NCI-H748 treated with DMSO at 0.1 percent for 48 hours (cell line): ENCODE measurements at places on chromosomes 11 and 22.

- DNase-seq, result no peak
These were observed 12.5 kb upstream of the NELL1 start for GRCh38 chr11:20656901-20657300.

GRCh38 chr11:106828976-106829375, 189.3 kb downstream of the GUCY1A2 start:
- DNase-seq, result no peak

DNA sequence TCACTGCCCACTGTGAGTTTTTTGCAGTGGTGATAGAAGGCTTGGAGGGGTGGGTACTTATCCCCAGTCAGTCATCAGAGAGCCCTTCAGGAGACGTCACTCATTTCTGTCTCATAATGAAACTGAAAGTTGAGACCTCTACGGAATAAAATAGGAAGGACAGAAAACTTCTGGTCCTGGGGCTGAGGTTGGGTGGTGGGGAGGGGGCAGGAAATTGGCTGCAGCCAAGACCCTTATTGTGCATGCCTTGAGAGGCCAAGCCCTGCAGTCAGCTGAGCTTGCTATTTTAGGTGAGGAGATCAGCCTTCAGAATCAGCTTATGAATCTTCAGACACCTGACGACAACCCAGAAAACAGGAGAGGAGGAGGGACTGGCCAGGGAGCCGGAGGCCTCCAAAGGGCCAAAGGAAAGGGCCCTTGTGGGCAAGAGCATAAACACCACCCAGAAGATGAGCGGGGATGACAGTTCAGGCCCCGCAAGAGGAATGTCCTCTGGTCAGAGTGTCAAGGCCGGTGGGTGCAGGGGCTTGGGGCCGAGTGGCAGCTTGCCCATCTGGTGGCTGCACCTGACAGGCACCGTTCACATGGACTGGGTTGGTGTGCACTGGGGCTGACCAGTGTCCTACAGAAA, 17.9 kb upstream of the ADA2 start:
- DNase-seq, result no peak

DNA sequence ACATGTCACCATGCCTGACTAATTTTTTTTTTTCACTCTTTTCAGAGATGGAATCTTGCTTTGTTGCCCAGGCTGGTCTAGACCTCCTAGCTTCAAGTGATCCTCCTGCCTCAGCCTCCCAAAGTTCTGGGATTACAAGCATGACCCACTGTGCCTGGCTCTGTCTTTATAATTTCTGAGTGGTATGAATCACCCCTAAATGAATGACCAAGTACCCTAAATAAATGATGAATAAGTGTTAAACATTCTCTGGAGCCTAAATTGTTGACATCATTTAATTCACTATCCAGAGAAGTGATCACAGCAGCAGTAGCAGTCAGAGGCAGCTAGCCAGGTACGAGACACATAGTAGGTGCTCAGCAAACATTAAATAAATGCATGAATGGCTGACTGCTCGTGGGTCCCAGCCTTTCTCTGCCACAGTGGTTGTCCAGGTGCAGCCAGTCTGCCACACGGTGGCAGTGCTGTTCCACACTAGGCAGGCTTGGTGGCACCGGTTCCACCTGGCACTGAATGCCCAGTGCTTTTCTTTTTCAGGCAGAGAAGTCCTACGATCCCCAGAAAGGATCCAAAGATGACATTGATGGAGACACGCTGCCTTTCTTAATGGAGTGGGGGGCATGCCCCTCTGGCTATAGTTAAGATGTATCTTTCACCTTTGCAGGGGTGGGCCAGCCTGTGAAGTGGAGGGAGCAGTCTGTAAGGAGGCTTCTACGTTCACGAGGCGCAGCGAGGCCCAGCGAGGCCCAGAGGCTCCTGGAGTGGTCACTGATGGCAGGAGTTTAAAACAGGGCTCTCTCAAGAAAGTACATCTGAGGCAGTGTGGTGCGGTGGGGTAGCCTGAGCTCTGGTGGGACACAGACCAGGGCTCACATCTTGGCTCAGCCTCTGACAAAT, 8.7 kb upstream of the TTC12 start:
- DNase-seq, result peak; percentile 12

GRCh38 chr11:129590753-129591475, 215.3 kb downstream of the BARX2 start:
- no peak for DNase-seq

- no peak for DNase-seq
These were observed 74.4 kb downstream of the MS4A13 start for GRCh38 chr11:60589611-60590010.
